Activated CD4-positive, alpha-beta T cell treated with anti-CD3 and anti-CD28 coated beads for 36 hours (primary cell): ENCODE measurements at places on chromosomes 11 and 22. TPM values are rescaled to one million over a fixed set of nuclear protein-coding genes. Genes with fewer than 3 reads are reported as not detected.

Gene OR51G1
- not detected for total RNA-seq

- no peak for DNase-seq
Measured at GRCh38 chr11:30487200-30487898, 98.8 kb downstream of the MPPED2 start.

Gene MMP27
- total RNA-seq, result not detected

Gene GGTLC2
- total RNA-seq, result not detected

DNA sequence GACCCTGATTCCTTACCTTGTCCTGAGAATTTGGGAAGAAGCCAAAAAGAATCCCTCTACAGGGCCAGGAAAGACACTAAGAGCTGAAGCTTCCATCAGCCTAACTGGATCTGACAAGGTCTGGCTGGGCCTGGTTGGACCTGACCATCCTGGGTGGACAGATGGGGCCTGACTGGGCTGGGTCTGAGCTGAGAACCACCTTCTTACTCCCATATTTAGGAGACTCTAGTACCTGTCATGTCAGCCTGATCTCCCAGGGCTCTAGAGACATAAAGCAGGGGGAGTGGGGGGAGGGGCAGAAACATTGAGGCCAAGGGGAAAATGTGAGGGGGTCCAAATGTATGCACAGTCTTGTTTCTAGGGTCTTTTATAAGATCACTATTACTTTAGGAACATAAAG is 129.9 kb downstream of the BUD13 start:
- no peak for DNase-seq

- DNase-seq, result no peak
Measured at GRCh38 chr11:17739945-17740338, 5.4 kb downstream of the KCNC1 start.

Gene MOGAT2
- total RNA-seq, result not detected

GRCh38 chr22:42533638-42533977 is 14.0 kb upstream of the RRP7A start:
- no peak for DNase-seq

DNA sequence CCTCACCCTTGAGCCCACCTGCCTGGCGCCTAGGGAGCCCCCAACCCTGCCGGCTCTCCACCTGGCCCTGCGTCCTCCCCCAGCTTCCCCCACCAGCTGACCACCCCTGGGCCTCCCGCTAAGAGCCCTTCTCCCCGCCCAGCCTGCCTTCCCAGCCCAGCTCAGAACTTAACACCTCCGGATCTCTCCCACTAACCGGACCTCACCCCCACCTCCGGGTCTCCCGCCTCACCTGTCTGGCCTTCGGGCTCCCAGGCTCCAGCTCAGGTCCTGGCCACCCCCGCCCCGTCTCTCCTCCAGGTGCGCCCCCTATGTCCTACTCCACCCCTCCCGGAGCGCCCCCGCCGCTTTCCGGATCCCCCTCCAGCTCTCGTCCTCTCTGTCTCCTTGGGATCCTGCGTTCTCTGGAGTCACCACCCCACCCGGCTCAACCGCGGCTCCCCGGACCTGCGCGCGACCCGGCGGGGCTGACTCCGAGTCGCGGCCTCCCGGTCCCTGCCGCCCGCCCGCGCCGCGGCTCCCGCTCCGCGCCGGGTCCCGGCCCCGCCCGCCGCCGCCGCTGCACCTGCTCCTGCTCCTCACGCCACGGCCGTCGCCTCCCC is at the start of gene KCNJ11:
KCNJ11 (minus strand) TSS at position 51 of the 602 bp plus-strand sequence. CDS start 568 bp downstream, outside the sequence.
- no peak for DNase-seq

DNA sequence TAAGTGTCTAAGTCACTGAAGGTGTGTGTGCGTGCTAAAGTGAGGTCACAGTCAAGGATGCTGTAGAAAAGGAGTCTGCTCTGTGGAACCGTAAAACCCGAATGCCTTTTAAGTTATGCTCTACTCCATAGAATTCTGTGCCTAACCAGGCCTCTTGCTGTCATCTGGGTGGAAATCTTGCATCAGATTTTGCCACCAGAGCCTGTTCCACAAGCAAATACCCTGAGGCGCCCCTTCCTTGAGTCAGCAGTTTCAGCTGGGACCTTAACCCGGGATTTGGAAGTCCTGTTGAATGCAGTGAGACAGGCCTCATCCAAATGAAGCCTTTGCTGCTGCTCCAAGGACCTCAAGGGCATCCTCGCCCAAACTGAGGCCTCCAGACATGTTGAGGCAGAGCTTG is 109.8 kb downstream of the WNT11 start:
- no peak for DNase-seq

Gene NXPE2
- total RNA-seq, result not detected

Gene PKNOX2
- not detected for total RNA-seq

DNA sequence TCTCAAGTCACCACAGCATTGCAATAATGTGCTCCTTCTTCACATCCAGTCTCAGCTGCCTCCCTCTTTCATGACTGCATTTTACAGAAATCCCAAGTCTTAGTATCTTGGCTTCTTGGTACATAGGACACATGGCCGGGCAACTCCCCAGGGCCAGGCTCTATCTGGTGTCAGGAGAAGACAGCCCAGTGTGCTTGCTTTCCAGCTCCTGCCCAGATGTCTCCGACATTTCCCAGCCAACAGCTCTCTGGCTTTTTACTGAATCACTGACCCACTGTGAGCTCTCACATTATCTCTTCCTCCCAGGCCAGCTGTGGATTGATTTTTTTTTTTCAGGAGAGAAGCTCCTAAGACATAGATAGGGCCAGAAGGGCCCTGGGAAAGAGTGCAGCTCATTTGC is 346.0 kb upstream of the C11orf87 start:
- DNase-seq, result no peak

Gene FJX1
- total RNA-seq, result 0.69 TPM

Gene GANAB
- 218 TPM for total RNA-seq

Gene SYT13
- total RNA-seq, result not detected

DNA sequence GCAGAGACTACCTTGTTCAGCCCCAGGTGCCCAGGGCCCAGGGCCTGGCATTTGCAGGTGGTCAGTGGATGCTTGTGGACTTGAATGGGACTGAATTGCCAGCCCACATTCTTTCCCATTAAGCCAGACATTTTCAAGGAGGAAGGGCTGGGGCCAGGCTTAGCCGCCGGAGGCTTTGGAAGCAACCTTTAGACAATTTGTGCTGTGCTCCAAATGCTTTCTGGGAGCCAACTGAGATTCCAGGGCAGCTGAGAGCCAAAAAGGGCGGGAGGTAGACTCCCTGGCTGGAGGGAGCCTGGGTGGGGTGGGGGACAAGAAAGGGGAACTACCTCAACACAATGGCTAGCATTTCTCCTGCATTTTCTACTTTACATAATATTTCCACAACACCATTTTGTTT is 54.8 kb upstream of the TIMP3 start:
- DNase-seq, result no peak

DNA sequence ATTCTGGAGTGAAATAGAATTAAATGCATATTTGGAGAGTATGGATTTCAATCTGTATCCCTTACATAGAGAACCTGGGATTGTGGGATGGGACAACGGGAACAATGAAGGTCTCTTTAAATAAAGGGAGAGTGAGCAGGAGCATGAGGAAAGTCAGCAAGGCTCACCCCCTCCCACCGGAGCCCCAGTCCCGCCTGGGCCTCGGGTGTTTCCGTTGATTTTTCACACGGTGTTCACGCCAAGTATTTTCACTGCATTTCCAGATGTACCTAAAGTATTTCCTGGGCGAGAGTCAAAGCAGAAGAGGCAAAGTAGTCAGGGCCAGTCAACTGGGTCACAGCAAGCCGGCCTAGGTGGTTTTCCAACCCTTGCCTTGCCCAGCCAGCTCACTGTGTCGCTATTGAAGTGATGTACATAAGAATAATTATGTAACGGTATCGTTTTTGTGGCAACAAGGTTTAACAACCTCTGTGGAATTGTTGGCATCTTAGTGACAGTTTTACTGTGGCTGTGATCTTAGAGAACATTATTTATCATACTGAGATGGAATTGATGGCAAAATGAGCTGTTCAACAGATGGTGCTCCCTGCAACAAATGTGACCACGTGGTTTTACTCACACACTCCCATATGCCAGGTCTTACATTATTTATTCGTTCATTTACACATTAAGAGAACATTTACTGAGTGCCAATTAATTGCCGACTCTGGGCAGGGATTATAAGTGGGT is 177.3 kb downstream of the ADAMTS15 start:
- no peak for DNase-seq

- DNase-seq, result no peak
Measured at GRCh38 chr11:60396799-60397198, 540 bp downstream of the MS4A14 start.

DNA sequence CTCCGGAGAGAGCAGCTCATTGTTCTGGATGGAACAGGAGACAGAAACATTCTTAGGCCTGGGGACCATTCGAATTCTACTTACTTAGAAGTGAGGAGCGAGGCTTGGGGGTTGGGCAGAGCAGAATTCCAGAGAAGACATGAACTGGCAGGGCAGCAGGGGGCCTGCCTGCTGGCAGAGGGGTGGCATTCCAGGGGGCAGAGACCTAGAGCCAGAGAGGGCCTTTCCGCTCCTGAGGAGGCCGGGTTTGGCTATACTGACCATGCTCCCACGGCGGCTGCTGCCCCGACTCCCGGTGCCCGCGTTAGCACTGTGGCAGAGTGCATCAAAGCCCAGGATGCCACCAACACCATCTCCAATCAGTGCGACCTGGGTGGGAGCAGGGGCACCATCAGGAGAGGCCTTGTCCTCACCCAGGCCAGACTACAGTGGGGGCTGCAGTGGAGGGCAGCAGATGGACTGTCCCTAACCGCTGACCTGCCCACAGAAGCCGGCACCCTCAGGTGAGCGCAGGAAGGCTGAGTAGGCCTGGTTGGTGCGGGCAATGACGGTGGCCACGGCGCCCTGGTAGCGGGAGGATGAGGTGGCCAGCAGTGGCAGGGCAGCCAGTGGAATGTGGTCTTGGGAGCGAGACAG is 7.4 kb downstream of the PITPNM1 start:
- DNase-seq, result no peak

- no peak for DNase-seq
Measured at GRCh38 chr11:78993802-78994430, 419.3 kb upstream of the NARS2 start.

Gene MS4A4A
- not detected for total RNA-seq

Gene ARHGAP8
- total RNA-seq, result 3.3 TPM

Gene INS
- not detected for total RNA-seq

GRCh38 chr11:115049796-115050195 is 371.5 kb downstream of the NXPE2 start:
- no peak for DNase-seq

DNA sequence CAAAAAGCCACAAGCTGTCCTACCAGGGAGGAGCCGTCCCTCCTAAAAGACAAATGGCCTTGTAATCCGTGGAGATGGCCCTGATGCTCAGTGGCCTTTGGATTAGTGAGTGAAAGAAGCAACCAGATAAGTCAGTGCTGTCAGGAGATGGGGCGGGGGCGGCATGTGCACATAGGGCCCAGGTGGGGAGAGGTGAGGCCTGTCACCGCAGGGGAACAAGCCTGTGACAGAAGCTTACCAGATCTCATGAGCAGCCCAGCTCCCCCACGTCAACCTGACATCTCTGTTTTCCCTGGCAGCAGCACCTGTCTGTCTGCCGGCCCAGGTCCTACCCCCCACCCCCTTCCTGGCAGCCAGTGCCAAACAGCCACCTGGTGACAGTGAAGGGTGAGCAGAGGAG is 162.6 kb downstream of the BUD13 start:
- no peak for DNase-seq

GRCh38 chr22:17087498-17088131 is 2.8 kb downstream of the IL17RA start:
- DNase-seq, result peak; percentile 67

Gene PPP1R14B
- total RNA-seq, result 261 TPM

Gene MS4A15
- not detected for total RNA-seq

DNA sequence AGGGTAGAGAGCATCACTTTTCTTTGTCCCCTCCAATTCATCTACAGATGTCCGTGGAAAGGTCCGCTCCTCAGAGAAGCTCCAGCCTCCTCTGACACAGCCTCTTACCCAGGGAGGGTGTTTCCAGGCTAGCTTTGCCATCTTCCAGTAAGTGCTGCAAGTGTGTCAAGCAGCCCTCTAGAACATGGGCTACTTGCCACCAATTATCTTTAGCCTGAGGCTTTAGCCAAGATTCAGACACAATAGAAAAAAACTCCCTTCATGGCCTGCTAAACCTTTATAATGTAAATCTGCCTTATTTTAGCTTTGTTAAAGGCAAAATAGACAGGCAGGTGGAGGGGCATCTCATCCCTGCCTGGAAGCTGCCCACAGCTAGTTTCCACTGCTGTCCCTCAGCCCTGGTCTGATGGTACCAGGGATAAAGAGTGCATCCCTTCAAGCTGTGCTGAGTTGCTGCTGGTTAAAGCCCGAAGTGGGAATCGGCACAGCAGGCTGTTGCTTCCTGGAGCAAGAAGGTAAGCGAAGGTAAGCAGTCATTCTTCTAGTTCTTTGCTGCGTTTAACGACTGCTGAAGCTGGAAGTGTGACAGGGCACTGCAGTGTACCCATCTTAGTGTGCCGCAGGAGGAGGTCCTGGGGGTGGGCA is 190.1 kb upstream of the E2F8 start:
- DNase-seq, result no peak

DNA sequence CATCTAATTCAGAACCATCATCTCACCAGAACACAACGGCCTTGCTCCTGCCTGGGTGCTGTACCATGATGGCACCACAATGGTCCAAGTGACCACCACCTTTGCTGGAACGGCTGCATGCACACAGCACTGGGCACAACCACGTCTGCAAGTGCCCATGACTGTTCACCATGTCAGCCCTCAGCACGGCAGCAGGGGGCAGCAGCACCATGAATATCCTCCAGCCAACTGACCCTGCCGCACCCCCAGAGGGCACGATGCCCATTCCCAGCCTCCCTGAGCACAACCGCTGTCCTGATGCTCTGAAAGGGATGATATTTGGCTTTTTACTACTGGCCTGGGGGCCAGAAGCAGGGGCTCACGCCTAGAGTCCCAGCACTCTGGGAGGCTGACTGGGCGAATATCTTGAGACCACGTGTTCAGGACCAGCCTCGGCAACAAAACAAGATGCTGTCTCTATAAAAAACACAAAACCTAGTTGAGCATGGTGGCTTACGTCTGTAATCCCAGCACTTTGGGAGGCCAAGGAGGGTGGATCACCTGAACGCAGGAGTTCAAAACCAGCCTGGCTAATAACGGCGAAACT is 25.7 kb downstream of the DRD4 start:
- DNase-seq, result peak; percentile 68

GRCh38 chr22:23834793-23835483 is 3.9 kb downstream of the DERL3 start:
- no peak for DNase-seq

- peak; percentile 82 for DNase-seq
Measured at GRCh38 chr11:72091292-72091691, 10.6 kb downstream of the LRRC51 start.

GRCh38 chr11:130120045-130120444 is 39.5 kb upstream of the ST14 start:
- no peak for DNase-seq

Gene TPBGL
- 0.18 TPM for total RNA-seq

Gene MYRF
- 0.57 TPM for total RNA-seq

Gene SIDT2
- 23.7 TPM for total RNA-seq

DNA sequence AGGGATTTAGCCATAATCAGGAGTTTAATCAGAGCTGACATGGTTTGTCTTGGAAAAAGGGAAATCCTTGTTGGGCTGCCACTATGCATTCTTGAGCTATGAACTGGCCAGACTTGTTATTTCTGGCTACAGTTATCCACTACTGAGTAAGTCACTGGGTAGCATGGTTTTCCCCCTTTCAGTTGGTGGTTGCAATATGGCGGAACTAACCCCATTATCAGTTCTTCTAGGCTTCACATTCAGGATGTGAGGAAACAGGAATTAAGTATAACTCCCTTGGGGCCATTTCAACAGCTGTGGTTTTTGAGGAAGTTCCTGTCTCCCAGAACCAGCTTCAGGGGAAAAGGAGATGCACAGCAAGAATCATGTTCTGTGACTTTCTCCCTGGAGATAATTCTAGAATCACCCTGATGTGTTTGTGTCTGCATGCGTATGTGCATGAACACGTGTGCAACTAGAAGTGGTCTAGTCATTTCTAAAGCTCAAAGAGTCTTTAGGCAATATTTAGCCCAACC is 103.0 kb upstream of the CD44 start:
- no peak for DNase-seq
